Activated naive CD4-positive, alpha-beta T cell treated with anti-CD3 and anti-CD28 coated beads for 36 hours (primary cell): ENCODE measurements at places on chromosomes 5 and 9. TPM values are rescaled to one million over a fixed set of nuclear protein-coding genes. Genes with fewer than 3 reads are reported as not detected.

- DNase-seq, result no peak
Observed at GRCh38 chr9:93031629-93032430, 26.7 kb upstream of the SUSD3 start.

Gene SPEF2
- total RNA-seq, result 6.5 TPM

DNA sequence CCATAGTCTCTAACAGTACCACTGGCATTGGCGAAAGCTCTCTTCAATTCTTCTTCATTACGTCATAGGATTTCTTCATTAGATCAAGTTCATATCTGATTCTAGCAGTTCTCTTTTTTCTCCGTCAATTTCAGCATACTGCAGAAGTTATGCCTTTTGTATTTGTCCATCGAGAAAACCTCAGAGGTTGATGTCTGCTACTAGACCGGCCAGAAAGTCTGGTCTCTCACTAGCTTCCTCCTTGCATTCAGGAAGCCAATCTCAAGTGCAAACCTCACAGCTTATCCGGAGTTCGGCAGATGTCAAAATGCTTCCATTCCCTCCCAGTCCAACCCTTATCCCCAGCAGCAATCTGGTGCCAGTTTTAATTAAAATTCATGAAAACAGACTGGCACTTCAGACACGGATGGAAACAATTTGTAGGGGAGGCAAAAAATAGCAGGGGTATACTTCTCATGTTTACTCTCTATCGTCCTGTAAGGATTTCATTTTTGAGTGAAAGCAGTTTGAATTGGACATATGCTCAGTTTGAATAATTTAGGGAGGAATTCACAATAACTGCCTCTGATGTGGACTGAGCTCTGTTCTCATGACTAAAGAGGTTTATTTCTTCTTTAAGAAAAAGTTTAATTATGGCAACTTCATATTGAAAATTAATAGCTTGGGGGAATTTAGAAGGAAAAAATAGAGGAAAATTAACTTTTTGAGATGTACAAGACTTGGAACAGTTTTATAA lies 56.4 kb upstream of the TMC1 start:
- DNase-seq, result no peak

Gene PLAC8L1
- total RNA-seq, result 0.40 TPM

Gene ADGRD2
- not detected for total RNA-seq

GRCh38 chr5:52989025-52989780 lies at the start of gene ITGA2:
ITGA2 (plus strand) TSS chr5:52989352; CDS start chr5:52989469, 117 bp downstream.
- peak; percentile 43 for DNase-seq

GRCh38 chr5:38994324-38994927 lies 79.8 kb downstream of the RICTOR start:
- peak; percentile 55 for DNase-seq

DNA sequence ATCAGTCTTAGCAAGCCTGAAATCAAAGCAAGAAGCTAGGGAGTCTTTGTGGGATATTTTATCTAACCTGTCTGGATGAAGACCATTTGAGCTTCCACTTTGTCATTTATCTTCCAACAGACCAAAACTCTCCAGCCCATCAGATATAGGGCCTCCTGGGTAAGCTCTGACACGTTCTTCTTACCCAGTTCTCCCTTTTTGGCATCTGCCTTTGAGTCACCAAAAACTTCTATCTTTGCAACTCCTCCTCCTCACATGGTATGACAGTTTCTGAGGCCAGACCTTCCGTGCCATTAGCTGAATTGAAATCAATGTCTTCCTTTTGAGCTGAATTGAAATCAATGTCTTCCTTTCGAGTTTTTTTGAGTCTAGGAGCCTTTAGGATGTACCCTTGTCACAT lies 156.6 kb upstream of the SPRY4 start:
- DNase-seq, result no peak

DNA sequence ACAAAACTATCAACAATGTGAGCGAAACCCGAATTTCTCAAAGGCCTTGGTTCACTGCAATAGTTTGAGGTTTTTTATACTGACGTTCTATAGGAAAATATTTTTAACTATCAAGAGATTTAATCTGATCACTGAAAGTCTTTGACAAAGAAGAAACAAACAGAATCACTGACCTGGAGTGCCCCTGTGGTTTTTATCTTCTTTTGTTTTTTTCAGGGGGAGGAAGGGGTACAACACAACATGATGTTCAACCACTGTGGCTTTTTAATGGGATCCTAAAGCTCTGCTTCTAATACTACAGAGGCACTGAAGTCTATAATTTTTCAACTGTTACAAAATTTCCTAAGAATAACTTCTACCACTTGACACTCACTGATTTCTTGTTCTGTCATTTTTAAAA lies 185.9 kb downstream of the AP3B1 start:
- no peak for DNase-seq

- no peak for DNase-seq
Observed at GRCh38 chr5:84239494-84239893, 145.2 kb downstream of the EDIL3 start.

GRCh38 chr5:154214371-154215106 lies 24.0 kb downstream of the GALNT10 start:
- DNase-seq, result peak; percentile 35

DNA sequence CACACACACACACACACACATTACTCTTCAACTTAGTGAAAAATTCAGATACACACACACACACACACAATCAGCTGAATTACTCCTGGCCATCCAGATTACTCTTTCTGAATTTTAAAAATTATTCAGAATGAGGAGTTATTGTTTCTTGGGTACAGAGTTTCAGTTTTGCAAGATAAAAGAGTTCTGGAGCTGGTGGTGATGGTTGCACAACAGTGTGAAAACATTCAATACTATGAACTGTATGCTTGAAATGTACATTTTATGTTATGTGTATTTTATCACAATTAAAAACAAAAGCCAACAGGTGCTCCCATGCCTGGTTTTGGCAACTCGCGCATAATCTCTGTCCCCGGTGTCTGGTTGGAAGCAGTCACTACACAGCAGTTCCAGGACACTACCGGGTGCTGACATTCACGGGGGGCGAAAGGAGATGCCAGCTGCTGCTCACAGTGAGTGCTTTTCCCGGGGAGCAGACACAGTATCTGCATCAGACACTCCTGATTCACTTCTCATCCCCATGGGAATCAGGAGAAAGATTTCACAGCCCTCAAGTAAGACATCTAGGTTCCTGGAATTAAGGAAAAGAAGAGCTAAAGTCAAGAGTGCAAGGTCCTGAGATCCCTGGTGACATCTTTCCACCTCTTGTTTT lies 55.7 kb downstream of the LHFPL2 start:
- no peak for DNase-seq

Gene PAPPA
- not detected for total RNA-seq

- DNase-seq, result no peak
Observed at GRCh38 chr5:133108481-133108921, 56.7 kb downstream of the HSPA4 start.

DNA sequence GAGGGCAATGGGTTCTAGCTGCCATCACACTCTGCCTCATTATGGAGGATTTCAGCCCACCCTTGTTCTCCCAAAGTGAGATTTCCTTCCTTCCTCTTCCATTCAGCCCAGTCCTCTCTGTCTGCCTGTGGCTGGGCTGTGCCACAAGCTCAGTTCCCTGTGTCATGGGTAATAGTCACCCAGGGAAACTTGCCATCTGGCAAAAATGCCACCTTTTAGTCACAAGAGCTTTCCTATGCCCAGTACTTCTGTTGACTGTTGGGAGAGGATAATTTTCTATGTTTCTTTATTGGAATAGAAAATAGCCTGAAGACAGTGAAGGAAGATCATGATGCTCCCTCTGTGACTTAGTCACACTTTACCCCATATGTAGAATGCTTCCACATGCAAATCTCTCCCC lies 71.4 kb downstream of the TLR4 start:
- DNase-seq, result no peak

Gene SLC25A51
- 20.3 TPM for total RNA-seq

DNA sequence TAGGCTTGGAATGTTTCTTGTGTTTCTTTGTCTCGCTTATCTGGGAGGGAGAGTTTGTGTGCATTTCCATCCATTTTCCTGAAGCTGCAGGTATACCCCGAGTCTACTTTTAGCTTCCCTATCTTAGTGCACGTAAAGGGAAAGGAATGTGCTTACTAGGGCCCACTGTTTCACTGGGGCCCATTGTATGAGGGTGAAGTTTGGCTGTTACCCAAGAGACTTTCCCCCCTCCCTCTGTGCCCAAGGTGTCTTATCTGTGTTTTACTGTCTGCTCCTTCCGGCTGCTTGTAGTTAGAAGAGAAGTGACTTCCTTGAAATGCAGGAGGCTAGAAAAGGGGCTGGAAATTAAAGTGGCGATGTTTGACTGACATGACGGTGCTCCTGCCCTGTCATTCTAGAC lies 12.1 kb upstream of the BTNL3 start:
- peak; percentile 41 for DNase-seq

GRCh38 chr9:114202849-114203248 lies 47.5 kb downstream of the COL27A1 start:
- DNase-seq, result no peak

DNA sequence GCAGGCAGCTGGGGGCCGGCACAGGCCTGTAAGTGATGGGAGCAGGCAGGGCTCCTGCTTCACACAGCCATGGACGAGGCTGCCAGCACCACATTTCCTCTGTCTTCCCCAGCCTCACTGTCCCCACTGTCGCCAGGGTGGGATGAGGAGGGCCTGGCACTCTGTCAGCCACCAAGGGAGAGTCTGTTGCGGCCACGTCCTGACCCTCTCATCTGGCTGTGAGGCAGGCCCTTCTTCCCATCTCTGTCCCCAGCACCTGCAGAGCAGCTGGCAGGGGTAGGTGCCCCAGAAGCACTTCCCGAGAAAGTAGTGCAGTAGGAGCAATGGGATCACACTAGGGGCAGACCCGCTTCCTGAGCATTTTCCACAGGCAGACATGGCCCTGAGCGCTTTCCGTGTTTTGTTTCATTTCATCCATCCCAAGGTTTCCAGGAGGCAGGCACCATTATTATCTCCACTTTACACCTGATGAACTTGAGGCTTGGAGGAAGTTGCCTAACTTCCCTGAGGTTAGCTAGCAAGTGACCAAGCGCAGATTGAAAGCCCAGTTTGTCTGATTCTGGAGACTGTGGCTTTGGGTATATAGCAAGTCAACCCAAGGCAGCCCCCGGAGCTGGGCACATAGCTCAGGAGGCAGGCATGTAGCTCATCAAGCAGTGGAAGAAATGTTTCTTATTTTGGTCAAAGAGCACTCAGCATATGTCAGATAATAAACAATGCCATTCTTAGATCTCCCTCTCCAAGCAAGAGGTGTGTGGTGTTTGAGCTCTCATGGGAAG lies 202.4 kb downstream of the DAB2IP start:
- no peak for DNase-seq

DNA sequence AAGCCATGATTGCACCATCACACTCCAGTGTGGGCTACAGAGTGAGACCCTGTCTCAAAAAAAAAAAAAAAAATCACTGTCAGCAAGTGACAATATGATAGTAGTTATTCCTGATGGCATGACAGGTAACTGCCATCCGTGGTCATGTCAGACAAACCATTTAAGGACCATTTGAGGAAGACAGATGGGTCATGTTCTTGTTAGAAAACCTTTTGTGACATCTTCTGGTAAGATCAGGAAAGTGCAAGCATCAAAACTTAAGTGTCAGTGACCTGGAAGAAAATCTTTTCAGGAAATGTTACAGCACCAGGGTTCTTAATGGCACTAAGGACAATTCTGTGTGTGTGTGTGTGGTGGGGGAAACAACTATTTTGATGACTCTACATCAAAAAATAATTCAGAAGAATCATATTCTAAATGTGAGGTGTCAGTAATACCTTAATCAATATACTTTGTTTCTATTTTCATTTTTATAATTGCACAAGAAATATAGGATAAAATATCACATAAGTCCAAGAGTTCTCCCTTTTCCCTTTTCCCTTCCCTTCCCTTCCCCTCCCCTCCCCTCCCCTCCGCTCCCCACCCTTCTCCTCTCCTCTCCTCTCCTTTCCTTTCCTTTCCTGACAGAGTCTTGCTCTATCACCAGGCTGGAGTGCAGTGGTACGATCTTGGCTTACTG lies 17.8 kb downstream of the SLC38A9 start:
- no peak for DNase-seq

GRCh38 chr9:99986642-99987041 lies 80.2 kb downstream of the STX17 start:
- no peak for DNase-seq

Gene TNFSF15
- total RNA-seq, result 0.74 TPM

Gene ENTPD2
- not detected for total RNA-seq

- peak; percentile 44 for DNase-seq
Observed at GRCh38 chr9:33295571-33295970, 5.3 kb downstream of the NFX1 start.

- DNase-seq, result no peak
Observed at GRCh38 chr9:79287708-79288290, 284.0 kb upstream of the TLE4 start.

DNA sequence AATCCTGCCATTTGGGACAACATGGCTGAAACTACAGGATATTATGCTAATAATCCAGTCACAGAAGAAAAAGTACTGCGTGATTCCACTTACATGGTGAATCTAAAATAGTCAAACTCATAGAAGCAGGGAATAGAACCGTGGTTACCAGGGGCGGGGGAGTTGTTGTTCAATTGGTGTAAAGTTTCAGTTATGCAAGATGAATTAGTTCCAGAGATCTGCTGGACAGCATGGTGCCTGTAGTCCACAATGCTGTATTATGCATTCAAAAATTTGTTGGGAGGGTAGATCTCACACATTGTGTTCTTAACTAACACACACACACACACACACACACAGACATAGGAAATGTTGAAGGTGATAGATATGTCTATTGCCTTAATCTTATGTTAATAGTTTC lies 480.5 kb downstream of the DMRT2 start:
- DNase-seq, result no peak

- DNase-seq, result no peak
Observed at GRCh38 chr5:78972654-78973428, 12.3 kb downstream of the ARSB start.

GRCh38 chr9:129382281-129383018 lies 204.4 kb upstream of the IER5L start:
- no peak for DNase-seq

Gene OLFM1
- total RNA-seq, result not detected

GRCh38 chr5:150175536-150175935 lies 9.0 kb downstream of the CDX1 start:
- no peak for DNase-seq

DNA sequence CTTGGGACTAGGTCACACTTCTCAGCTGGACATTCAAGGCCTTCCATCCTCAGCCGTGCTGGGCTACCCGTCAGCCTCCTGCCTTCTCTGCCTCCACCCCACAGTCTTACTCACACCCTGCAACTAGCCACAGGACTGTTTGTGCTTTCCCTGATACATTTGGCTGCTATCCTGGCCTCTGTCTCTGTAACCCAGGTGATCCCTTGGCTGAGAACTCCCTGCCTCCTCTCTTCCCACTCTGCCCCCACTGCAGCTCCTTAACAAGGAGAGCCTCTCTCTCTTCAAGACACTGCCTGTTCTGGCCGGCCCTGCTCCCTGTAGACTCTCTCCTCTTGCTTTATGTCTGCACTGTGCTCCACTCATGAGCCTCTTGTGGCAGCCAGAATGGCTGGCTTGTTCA lies 120.6 kb downstream of the MSX2 start:
- DNase-seq, result no peak

Gene GABRA1
- total RNA-seq, result not detected
